ENCODE measurements at places on chromosomes 2 and 18.

DNA sequence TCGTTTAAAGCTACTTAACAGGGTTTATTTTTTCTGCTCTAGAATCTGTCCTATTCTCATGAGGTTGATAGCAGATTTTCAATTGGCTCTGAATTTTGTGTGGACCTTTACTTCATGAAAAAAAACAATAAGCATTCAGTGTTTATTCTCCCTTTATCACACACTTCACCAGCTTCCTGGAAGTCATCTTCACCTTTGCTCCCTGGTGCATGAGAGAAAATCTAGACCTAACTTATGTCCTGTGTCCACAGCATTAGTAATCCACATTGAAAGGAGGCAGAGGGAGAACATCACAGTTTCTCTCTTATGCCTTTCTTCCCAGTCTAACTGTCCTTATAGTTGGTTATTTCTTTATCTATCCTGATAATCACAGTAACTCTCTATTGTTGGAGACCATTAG lies 316.1 kb downstream of the PTH2R start:
- no peak for DNase-seq

DNA sequence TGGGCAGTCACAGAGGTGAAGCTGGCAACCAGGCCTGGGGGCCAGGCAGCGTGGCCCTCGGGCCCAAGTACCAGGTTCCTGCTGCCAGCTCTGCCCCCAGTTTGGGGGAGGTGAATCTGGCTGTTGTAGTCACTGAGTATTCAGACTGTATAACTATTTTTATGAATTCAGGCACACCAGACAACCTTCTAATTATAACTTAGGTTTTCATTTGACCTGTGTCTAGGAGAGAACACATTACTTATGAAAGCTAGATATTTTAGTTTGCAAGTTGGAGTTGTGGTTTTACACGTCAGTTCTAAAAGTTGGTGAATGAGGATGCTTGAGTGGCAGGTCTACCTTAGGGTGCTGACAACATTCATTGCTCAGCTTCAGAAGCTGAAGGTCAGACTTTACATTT lies 71.7 kb downstream of the LIMS1 start:
- no peak for DNase-seq

DNA sequence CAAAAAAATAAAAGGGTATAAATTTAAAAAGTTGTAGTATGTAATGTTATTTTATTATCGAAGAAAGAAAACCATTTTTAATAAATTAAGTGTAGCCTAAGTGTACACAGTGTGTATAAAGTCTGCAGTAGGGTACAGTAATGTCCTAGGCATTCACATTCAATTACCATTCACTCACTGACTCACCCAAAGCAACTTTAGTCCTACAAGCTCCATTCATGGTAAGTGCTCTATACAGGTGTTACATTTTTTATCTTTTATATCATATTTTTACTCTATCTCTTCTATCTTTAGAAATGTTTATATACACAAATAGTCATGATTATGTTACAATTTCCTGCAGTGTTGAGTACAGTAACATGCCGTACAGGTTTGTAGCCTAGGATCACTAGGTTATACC lies 59.5 kb downstream of the RABL2A start:
- no peak for DNase-seq

DNA sequence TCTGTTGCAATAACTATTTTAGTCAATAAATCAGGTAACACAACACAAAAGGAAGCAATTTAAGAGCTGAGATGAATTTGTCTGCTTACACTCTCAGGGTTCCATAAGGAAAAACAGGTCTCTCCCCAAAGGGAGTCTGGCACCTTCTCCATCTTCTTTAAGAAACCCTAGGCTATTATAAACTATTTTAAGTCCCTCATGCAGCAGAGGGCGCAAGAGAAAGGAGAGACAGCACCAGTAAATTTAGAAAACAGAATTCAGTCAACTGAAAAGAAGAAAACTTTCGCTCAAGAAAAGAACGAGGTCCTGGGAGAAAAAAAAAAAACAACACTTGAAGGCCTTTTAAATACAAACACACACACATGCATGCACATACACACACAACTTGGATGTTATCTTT lies 19.1 kb downstream of the SULT1C4 start:
- peak; percentile 44 for DNase-seq

DNA sequence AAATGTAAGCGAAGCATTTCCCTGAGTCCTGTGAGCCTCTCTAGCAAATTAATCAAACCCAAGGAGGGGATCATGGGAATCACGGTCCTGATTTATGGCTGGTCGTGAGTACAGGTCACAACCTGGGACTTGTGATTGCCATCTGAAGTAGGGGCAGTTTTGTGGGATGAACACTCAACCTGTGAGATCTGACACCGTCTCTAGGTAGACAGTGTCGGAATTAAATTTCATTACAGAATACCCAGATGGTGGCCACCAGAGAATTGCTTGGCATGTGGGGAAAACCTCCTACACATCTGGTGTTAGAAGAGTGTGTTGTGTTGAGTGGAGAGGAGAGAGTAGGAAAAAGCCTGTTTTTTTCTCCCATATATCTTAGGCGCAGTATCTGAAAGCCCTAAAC lies 12.5 kb downstream of the CAPN14 start:
- DNase-seq, result no peak

DNA sequence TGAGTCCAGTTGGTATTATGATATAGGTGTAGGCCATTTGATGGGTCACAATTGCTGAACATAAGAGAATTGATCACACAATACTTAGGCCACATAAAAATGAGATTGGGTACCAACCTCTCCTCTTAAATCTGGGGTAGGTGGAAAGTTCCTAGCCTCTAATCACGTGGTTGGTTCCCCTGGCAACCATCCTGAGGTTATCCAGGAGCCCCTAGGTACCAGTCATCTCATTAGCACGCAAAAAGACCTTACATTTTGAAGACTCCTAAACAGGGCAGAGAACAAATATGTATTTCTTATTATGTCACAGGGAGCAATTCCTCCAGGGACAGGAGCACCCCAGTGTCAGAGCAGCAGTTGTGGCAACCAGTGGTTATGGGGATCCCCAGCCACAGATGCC lies 12.7 kb upstream of the SELENOI start:
- no peak for DNase-seq

Measured in A549 (cell line).